ENCODE measurements at places on chromosomes 3 and 15.

DNA sequence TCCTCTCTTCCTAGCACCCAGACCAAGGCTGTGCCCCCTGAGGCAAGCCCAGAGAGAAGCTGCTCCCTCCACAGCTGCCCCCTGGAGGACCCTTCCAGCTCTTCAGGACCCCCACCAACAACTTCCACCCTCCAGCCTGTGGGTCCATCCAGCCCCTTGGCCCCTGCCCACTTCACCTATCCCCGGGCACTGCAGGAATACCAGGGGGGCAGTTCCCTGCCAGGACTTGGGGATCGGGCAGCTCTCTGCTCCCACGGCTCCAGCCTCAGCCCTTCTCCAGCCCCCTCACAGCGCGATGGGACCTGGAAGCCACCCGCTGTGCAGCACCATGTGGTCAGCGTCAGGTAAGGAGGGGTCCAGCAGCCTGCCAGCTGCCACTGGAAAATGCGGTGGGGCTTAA lies 5.6 kb downstream of the DISP2 start:
- DNase-seq = no peak

- DNase-seq = no peak
These were observed 2.9 kb downstream of the NAA50 start for GRCh38 chr3:113743006-113743630.

- DNase-seq = no peak
These were observed 54.9 kb downstream of the TGFBR2 start for GRCh38 chr3:30661098-30661873.

- no peak for DNase-seq
These were observed 16.5 kb downstream of the SPICE1 start for GRCh38 chr3:113498221-113499005.

GRCh38 chr3:51622413-51622812 lies 48.6 kb upstream of the TEX264 start:
- no peak for DNase-seq

- DNase-seq = no peak
These were observed 125.0 kb upstream of the SMAD3 start for GRCh38 chr15:66940368-66940767.

- no peak for DNase-seq
These were observed 1.9 kb downstream of the GATA2 start for GRCh38 chr3:128490915-128491690.

DNA sequence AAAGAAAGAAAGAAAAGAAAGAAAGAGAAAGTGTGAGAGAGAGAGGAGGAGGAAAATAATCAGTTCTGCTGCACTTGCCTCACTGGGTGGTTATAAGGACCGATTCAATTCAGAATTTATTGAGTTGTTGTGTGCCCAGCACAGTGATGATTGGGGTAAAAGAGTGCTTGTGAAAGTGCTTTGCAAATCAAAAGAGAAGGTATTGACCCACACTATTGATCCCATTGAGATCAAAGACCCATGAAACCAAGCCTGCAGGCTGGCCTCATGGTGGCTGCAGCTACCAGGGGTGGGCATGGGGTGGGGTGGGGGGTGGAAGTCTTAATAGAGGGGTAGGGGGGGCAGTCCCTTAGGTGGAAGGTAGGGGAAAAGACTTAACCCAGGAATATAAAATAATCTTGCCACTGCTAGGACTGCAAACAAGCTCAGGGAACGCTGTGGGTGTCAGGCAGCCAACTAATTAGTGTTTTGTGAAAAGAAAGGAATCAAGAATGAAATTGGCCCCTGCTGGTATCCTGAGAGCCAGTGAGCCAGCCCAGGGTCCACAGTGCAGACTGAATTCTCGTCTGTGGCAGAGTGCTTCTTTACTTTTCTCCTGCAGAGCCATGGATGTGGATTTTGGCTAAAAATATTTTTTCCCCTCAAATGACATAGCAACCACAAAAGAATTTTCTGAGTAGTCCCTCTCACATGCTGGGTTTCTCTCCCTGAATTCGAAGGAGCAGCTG lies 34.2 kb downstream of the CLEC3B start:
- DNase-seq = no peak

DNA sequence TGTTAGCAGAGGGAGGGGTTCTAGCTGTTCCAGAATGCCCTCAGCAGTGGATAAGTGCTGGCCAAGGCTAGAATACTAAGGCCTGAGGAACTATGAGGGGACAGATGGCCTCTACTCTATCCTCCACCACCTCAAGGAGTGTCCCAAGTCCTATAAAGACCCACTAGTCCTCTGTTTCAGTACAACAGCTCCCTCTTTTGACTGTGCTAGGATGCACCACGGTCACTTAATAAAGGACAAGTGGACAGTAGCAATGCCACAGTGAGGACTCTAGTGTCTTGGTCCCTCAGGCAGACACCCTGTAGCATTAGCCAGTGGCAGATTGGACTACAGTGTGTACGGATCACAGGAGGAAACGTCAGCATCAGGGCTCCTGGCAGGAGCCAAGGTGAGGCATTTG lies 171.8 kb upstream of the PROK2 start:
- no peak for DNase-seq

DNA sequence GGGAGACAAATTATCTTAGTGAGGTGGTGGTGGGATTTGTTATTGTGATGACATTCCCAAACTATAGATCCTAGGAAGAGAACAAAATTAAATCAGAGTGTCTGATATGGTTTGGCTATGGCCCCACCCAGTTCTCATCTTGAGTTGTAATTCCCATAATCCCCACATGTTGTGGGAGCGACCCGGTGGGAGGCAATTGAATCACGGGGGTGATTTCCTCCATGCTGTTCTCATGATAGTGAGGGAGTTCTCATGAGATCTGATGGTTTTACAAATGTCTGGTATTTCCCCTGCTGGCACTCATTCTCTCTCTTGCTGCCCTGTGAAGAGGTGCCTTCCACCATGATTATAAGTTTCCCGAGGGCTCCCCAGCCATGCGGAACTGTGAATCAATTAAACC lies 62.0 kb downstream of the RPL22L1 start:
- no peak for DNase-seq

- no peak for DNase-seq
These were observed 261.2 kb upstream of the DNAJC19 start for GRCh38 chr3:181250714-181251113.

DNA sequence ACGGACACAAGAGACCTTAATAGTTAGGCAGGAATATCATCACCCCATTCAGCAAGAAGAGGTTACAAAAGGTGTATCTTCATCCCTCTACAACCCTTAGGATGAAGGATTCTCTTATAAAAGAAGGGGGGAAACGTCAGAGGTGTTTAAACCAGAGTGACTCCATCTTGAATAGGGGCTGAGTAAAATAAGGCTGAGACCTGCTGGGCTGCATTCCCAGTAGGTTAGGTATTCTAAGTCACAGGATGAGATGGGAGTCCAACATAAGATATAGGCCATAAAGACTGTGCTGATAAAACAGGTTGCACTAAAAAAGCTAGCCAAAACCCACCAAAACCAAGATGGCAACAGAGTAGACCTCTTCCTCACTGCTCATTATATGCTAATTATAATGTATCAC lies 16.5 kb downstream of the TRPM7 start:
- DNase-seq = no peak

DNA sequence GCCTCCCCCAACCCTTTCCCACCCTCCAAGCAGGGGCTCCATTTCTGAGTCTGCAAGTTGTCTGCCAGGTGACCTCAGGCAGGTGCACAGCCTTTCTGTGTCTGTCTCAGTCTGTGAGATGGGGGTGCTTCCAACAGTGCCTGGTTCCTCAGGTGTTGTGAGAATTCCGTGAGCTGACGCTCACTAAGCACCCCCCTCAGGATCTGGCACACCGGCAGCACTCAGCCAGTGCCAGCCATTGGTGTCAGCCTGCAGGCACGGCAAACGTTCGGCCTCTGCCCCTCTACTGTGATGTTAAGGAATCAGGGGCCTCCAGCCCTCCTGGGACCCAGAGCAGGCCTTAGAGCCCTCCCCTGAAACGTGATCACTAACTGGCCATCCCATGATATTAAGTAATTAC lies 2.4 kb downstream of the KLF15 start:
- no peak for DNase-seq

DNA sequence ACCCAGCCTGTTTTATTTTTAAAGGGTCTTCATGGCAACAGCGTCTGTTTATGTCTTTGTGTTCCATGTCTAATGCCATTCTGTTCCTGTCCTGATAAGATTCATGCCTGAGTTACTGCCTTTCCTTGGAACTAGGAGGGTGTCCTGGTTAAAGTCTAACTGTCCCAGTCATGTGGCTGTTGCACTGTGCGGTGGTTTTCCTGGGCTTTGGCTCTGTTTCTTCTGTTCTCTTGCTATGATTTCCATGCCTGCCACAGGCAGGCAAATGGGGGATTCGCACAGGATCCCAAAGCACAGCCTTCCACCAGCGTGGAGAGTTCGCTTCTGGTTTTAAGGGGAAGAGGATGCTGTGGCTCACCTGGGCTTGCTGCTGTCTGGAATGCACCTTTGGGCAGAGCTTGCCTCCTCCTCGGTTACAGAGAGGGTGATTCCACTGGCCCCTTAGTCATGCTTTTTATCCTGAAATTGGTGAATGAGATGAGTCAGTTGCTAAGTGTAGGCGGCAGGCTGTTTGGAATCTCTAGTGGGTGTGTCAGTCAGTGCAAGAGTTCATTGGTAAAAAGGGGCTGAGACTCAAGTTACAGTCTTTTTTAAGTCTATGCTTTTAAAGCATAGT lies 86.8 kb downstream of the CCK start:
- DNase-seq = no peak

DNA sequence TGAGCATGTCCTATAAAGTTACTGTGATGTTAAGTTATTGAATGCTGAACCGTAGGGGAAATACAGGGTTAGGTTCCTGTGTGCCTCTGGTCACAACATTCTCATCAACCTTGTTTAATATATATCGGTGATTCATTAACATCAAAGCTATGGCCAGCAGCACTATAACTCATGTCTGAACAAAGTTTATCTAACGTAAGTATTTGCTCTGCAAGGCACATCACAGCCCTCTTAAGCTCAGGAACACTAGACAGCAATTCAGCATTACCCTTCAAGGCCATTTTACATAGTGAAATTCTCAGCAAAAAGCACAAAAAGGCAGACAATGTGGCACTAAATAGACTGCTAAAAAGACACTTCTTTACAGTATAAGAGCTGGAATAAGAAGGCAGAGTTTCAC lies 48.2 kb upstream of the FNDC3B start:
- no peak for DNase-seq

- DNase-seq = no peak
These were observed 145.6 kb upstream of the LYSMD4 start for GRCh38 chr15:99878835-99879234.

DNA sequence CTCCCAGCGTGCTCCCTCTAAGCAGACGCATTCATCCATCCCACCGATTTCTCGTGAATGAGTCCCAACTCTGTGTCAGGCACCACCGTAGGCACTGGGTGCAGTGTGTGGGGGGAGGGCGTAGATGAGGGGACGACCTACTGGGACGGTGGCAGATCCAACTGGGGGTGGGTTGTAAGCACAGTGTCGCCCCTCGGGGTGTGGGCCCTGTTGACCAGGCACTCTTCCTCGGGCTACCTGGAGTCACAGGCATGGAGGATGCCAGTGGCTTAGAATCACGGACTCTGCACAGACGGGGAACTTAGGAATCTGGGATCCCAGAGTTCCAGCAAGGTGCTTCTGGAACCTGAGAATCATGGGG lies 66.2 kb downstream of the SLC6A6 start:
- no peak for DNase-seq

- no peak for DNase-seq
These were observed 36.6 kb downstream of the CCK start for GRCh38 chr3:42229266-42229941.

DNA sequence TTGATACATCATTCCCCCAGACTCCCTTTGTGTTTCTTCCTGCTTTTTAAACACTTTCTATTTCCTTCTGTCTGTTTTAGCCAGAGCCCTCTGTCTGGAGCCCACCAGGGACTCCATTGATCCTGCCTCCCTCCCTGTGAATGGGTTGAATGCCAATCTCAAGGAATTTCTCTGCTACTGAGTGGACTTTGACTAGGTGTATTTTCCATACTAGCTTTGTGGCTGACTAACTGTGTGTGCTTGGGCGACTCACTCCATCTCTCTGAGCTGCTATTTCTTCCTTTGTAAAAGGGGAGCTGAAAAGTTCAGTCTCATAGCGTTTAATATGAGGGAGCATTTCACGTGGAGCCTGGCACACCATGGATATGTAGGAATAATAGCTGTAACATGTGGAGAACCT lies 98.8 kb downstream of the EEFSEC start:
- DNase-seq = no peak

GRCh38 chr3:142596726-142597088 lies 514 bp downstream of the PLS1 start:
- no peak for DNase-seq

DNA sequence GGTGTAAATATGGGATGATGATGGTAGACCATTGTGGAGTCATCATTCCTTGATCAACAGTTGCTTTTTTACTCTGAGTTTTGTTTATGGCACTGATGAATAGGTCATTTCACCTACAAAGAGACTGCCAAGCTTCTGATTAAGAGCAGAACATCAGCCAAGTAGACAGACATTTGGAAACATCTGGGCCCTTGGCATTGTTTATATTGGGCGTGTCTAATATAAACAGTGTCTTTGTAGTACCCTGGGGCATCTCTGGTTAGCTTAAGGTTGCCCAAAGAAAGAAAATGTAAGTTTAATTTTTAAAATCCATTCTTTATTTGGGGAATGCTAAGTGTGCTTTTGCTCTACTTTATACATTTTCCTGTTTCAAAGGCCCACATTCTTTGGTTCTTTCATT lies 377.0 kb downstream of the FEZF2 start:
- DNase-seq = no peak

Measured in stimulated activated CD8-positive, alpha-beta memory T cell treated with anti-CD3 and anti-CD28 coated beads, Interleukin-15, amount 100 ng/mL, for 1 hour (primary cell).